ENCODE measurements at places on chromosomes 2 and 18.

- DNase-seq: no peak
These were observed 930.6 kb downstream of the LRP1B start for GRCh38 chr2:141200191-141200590.

DNA sequence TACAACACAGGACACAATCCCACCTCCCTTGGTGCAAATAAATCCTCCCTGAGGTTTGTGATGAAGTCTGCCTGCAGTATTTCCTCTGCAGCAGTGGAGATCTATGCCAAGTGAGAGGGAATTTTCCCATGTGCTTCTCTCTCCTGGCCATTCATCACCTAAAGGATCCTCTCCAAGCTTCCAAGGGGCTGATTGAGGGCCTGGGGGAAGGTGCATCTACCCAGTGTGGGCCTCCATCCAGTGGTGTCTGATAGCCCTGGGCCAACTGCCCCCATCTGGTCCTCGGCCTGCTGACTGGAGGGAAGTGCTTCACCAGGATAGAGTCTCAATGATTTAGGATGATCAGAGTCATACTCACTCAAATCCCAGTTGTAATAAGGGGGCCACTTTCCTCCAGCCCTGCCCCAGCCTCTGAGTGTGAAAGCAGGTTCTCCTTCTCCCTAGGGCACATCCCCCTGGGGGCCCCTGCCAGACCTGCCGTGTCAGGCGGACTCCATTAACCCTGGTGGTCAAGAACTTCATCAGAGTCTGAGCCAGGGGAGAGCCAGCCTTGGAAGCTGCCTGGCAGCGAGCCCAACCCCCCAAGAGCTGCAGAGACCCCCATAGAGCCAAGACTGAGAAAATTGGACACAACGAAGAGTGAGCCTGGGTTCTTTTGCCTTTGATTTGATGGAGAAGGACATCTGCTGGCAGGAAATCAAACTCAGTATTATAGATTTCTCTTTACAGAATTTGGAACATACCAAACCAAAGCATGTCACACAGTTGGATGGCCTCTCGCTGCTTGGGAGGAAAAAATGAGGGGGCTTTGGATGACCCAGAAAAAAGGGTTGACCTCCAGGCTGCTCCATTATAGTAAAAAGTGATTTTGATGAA lies 509.6 kb downstream of the CMPK2 start:
- no peak for DNase-seq

DNA sequence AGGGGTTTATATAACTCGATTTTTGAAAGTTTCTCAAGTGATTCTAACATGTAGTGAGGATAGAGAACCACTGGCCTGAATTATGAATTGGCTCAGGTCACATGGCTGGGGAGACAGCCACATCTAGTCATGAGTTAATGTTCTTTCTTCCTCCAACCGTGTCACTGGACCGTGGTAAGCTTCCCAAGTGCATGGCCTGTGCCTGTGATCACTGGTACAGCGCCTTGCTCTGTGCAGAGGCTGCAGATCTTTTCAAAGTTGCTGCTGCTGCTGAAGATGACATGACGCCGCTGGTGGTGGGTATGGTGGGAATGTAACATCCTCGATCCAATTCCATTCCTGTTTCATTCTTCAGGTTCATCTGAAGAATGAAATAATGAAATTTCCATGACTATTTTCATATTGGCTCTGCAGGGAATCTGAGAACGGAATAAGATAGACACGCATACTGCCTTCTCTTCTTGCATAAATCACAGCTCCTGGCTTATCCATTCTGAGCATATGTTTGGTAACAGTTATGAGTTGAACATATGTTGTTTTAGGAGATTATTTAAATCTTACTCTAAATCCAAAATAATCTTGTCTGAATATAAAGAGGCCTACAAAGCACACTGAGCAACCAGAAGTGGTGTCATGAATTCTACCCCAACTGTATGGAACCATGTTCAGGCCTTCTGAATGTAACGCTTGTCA lies 100.5 kb upstream of the THSD7B start:
- no peak for DNase-seq

GRCh38 chr18:24976502-24976901 lies 375.5 kb downstream of the ZNF521 start:
- no peak for DNase-seq

GRCh38 chr2:70767079-70767698 lies 811 bp downstream of the ADD2 start:
- DNase-seq: no peak

DNA sequence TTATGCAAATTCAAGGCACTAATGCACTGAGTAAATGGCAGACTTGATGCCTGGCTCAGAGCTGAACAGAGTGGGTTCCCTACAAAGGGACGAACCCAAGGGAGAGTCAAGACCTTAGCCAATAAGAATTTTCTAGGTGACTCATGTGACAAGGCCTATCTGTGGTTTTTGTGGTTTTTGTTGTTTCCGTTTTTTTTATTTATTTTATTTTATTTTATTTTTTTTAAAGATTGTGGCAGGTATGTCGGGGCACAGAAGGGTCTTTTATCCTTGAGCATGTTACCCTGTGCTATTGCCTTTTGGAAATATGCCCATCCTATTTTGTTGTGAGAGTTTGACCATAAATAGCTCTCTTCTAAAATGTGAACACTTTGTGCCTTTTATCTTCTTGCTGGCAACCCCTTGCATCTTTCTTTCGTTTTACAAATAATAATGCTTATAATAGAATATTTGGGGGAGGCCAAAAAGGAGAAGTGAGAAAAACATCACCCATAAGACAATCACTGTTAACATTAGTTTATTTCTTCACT lies 113.4 kb upstream of the AQP4 start:
- no peak for DNase-seq

DNA sequence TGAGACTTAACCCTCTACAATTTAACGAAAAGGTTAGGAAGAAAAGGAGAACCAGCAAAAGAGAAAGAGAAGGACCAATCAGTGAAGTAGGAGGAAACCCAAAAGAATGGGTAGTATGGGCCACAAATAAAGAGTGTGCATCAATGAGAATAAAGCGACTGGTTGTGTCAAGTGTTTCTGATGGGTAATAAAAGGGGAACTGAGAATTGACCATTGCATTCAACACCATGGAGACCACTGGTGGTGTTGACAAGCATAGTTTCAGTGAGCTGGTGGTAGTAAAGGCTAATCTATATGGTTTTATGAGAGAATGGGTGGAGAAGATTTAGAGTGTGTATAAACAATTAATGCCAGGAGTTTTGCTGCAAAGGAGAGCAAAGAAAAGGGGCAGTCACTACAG lies 75.4 kb downstream of the CSRNP3 start:
- DNase-seq: no peak

- DNase-seq: no peak
These were observed 13.1 kb downstream of the ZAP70 start for GRCh38 chr2:97726261-97727064.

DNA sequence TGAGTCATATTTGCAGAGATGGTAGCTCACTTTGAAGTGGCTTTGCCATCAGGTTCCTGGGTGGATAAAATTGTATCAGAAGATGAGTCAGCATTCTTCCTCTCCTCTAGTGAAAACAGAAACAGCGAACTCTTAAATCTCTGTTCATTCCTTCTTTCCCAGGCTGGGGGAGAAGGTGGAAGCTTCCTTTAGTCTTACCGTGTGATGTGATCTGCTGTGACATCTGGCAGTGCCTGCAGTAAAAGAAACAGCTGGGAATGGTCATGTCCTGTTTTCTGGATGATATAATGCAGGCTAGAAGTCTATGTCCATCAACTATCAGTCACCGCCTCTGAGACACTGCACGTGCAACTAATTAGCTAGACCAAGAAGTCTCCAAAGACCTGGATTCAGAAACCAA lies 171.6 kb downstream of the VAPA start:
- DNase-seq: peak; percentile 68

DNA sequence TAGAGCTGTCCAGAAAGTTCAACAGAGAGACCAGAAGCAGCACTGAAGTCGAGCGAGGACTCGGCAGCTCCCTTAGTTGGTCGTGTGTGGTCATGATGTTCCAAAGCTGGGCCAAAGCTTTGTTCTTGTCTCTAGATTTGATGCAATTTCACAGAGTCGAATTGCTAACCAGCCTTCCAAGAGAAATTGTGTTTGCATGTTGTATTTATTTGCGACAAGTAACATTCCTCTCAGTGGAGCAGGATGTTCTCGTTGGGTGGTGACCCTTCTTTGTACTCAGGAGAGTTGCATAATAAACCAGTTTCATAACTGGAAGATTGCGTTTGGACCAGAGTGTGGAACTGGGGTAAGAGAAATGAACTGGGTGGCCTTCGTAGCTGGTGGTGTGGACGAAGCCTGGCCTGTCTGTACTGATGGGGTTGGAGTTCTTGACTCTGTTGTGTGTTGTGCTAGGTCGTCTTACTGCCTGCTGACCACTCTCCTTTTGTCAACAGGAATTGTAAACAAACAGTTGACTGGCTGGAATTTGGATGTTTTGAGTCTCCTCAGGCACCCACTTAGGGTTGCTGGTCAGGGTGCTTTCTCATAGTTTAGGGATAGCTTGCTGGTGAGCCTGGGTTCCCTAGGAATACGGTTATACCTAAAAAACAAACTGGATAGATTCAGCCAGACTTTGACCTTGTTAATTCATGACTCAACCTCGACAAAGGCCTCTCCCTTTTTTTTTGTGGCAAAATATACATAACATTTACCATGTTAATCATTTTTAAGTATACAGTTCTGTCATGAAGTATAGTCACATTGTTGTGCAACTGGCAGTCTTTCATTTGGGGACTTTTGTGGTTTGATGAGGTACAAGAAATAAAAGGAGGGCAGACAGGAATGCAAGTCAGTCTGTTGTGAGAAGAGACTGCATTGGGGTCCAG lies 28.9 kb upstream of the TOGARAM2 start:
- DNase-seq: no peak

DNA sequence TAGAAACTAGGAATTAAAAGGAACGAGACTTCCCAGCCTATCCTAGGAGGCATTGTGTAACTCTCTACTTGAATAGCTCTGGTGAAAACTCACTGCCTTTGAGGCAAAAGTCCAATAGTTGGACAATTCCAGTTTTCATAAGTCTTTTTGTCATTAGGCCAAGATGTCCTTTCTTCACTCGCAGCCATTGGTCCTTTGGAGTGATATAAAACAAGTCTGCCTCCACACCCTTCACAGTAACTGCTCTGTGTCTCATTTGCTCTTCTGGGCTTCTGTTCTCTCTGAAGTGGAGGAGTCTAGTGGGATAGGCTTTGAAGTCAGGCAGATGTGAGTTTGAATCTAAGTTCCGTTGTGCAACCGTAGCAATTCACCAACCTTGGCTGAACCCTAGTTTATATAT lies 28.2 kb downstream of the ANTXR1 start:
- DNase-seq: no peak

GRCh38 chr2:85560812-85561279 lies 447 bp downstream of the GGCX start:
- DNase-seq: no peak

- no peak for DNase-seq
These were observed 8.9 kb downstream of the AGBL5 start for GRCh38 chr2:27060323-27060722.

- DNase-seq: no peak
These were observed 3.0 kb downstream of the MEIS1 start for GRCh38 chr2:66437691-66438497.

GRCh38 chr18:55323051-55323994 lies 264.7 kb downstream of the TCF4 start:
- no peak for DNase-seq

GRCh38 chr2:3823748-3824147 lies 120.4 kb downstream of the DCDC2C start:
- no peak for DNase-seq

DNA sequence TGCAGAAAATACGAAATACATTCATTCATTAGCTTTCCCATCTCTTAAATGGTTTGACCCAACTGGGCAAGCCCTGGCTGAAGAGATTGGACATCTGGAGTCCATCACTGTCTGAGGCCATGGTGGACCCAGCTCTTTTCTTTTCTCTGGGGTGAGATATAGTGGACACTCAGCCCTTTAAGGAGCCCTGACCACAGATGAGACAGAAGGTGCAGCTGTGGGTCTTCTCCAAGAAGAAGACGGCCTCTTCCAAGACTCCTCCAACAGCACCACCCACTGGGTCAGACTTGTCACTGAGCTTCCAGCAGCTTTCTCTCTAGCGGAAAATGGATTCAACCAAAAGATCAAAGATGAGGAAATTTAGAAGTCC lies 27.2 kb downstream of the TWIST2 start:
- no peak for DNase-seq

GRCh38 chr18:50819027-50819727 lies 639 bp downstream of the MRO start:
- DNase-seq: no peak

GRCh38 chr2:200655918-200656580 lies 70.2 kb downstream of the AOX1 start:
- DNase-seq: peak; percentile 30

DNA sequence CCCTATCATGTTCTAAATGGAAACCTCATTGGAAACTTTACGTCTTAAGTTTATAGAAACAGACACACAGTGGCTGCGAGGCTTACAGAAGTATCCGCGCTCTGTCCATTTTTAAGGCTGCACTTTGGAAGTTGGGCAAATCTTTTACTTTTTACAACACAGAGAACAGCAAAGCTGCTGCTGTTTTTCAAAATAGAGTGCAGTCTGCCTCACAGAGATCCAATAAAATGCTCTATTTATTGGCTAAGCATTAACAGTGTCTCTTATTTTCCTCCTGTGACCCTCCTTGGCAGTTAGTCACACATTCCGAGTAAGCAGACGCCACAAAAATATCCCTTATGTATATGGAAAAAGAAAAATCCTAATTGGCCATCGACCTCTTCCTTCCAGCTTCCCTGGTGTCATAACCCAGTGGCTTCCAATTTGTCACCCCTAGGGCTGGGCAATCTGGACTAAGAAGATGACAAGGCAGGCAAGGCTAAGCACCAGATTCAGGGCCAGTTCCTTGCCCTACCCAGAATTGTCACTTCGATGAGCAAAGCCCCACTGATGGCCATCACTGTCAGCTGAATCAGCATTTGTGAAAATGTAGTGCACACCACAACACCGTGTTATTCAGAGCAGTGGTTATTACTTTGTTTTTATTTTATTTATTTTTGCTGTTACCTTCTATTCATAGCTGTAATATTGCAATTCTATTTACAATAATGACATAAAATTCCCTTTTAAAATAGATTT lies 47.7 kb upstream of the MEIS1 start:
- no peak for DNase-seq

DNA sequence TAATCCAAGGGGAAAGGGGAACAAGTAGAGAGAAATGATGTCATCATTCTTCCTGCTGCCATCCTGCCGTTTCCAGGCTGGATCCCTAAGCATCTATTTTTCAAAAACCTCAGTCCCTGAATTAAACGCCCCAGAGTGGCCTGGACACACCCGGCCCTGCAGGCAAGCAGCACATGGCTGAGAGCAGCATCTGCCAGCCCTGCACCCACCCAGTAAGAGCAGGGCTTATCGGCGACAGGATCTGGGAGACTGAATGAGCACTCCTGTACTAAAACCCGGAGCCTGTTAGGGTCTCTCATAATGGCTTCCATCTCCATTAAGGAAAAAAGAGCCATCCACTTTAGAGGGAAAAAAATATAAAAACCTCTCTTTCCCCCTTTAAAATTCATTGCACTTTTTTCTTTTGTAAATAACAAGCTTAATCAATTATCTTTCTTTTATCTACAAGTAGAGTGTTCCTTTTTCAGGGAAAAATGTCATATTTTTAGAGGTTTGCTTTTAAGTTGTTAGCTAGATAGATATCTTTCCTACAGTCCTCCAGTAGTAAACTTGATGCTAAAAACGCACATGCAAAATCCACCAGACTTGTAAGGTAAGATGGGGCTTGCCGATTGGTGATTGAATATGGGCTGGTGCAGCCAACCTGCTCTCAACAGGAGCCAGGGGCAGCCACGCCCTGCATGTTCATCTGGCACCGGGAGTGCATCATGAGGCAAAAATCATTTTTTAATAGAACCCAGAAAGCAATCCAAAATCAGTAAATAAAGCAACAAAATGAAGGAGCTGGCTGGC lies 457.8 kb downstream of the EIPR1 start:
- no peak for DNase-seq
